SIG-M5 (cell line): ENCODE measurements at places on chromosomes 3 and 15.
A peak's percentile ranks its signal among the peaks of the same experiment; 100 is the strongest.

GRCh38 chr3:127646501-127647046, 17.6 kb downstream of the PODXL2 start:
- no peak for DNase-seq

DNA sequence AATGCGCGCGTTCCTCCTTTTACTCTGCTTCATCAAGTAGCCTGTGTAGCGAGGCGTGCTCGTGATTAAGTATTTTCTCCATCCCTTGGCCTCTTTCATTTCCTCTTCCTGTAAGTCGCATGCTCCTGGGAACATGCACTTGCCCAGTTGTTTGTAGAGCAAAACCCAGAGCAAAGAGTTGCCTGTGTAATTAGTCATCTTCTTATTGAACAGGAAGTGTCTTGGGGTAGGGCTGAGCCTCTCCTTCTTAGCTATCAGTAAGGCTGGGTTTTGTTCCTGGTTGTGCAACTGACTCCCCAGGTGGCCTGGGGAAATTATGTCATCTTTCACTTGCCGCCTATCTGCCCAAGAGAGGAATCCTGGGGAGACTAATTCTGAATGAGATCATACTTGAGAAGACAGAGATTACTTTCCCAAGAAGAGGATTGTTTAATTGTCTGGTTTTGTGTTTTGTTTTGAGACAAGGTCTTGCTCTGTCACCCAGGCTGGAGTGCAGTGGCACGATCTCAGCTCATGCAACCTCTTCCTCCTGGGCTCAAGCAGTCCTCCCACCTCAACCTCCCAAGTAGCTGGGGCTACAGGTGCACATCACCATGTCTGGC, 14.9 kb downstream of the LIPH start:
- peak; percentile 100 for DNase-seq

DNA sequence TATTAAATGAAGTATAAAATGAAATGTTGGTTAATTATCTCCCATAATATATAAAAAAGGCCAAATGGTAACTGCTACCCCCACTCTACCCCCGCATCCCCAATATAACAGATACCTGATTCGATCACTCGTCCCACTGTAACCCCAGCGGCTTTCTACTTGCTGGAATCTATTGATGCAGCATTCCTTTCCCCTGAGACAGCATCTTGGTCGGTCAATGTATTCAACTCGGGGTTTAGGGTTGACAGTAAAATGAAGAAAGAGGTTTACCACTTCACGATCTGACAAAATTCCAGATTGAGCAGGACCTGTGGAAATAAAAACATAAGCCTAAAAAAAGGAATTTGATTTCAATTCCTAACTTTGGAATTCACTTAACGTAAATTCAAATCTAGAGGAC, 18.6 kb upstream of the C15orf40 start:
- no peak for DNase-seq

DNA sequence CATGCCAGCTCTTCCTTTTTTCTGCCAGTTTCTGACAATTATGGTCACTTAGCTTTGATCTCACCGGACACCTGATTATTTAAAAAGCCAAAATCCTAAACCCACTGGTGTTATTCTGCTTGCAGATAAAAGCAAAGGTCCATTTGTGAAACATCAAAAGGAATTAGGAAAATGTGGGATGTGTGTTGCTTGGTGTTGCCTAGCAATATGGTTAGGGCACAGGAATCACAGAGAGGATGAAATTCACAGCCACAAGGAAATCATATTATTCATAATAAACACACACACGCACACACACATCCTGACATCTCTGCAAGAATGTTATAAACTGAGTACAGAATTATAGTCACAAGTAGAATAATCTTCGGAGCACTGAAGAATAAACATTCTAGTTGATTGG, 89.3 kb upstream of the BHLHE40 start:
- no peak for DNase-seq

- no peak for DNase-seq
Measured at GRCh38 chr3:198093112-198093679, 133.2 kb downstream of the LMLN start.

GRCh38 chr3:18087988-18088387, 337.2 kb downstream of the SATB1 start:
- DNase-seq: no peak

- DNase-seq: no peak
Measured at GRCh38 chr3:117790235-117790987, 1080.8 kb downstream of the TUSC7 start.

DNA sequence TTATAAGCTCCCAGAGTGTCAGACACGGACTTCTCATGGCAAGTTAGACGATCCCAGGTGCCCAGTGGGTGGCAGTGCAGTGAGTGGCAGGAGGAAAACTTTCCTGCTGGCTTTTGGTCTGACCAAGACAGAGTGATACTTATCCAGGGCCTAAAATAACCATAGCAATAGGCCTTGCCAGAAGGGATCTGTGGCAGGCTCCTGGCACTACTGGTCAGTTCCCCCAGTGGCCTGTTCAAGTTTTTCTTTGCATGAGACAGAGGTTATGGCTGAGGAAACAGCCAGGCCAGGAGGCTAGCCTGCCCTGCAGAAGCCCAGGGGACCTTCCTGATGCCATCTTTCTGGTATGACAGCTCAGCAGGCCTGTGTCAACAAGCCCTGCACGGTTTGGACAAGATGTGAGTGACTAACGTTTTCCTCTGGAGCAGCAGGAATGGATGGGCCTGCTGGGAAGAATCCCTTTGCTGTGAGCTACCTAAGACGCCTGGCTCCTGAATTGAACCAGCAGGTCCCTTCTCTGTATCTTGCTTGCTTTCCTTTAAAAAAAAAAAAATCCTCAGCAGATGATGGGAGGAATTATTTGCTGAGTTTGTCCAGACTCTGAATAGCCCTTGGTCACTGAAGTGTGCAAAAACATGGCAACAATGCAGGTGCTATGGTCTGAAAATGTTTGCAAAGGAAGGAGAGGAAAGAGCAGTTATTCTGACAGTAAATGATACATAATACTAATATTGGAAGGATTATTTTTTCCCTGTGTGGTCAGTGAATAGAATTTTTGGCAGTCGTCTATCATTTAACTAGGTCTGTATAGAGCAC, 18.0 kb downstream of the SCG5 start:
- no peak for DNase-seq

- DNase-seq: no peak
Measured at GRCh38 chr3:128321418-128321817, 145.3 kb downstream of the DNAJB8 start.

DNA sequence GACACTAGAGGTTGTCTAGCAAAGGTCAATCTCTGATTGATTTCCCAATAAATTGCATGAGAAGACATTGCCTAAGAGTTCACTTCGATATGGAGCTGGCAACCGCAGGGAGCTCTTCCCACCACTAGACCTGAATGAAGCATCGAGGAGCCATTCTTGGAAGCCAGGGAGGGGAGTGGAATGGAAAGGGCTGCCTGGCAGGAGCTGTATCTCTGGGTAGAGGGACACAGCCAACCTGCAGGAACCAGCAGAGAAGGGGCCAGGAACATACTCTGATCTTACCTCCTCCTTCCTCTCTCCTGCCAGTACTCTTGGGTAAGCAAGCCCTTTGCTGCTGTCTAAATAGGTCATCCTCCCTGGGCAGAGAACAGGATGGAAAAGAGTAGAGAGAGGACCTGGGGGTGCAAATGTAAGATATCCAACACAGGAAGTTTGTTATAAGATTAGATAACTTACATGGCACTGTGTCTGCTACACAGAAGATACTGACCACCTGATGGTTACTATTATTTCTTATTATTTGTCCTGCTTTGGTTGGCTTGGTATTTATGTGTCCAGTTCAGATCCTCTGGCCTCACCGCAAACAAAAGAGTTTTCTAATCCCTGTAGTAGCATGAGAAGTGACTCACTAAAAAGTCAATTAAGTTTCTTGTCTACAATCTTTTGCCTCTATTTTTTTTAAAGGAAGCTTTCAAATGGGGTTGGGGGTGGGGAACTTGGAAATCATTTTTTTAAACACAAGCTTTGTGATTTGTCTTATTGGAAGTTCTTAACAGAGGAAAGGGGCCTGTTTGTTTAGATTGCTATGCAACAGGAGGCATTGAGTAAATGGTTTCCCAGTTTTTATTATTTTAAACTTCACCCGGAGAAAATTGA, 156.7 kb upstream of the TSC22D2 start:
- no peak for DNase-seq

GRCh38 chr3:170589113-170589512, 3.2 kb upstream of the SLC7A14 start:
- no peak for DNase-seq

GRCh38 chr3:36944012-36944640, 728 bp downstream of the TRANK1 start:
- DNase-seq: no peak

- peak; percentile 23 for DNase-seq
Measured at GRCh38 chr15:81023483-81024264, 23.0 kb downstream of the TLNRD1 start.

GRCh38 chr15:61908241-61908640, 152.0 kb downstream of the VPS13C start:
- DNase-seq: no peak

GRCh38 chr3:138011722-138012121, 1.8 kb downstream of the CLDN18 start:
- no peak for DNase-seq

GRCh38 chr15:81357180-81357686, 16.8 kb downstream of the TMC3 start:
- no peak for DNase-seq

- peak; percentile 11 for DNase-seq
Measured at GRCh38 chr3:155018621-155019330, 61.3 kb upstream of the MME start.

- no peak for DNase-seq
Measured at GRCh38 chr15:52133510-52134220, 21.1 kb upstream of the BCL2L10 start.

- no peak for DNase-seq
Measured at GRCh38 chr15:35560870-35561269, 14.9 kb upstream of the DPH6 start.

DNA sequence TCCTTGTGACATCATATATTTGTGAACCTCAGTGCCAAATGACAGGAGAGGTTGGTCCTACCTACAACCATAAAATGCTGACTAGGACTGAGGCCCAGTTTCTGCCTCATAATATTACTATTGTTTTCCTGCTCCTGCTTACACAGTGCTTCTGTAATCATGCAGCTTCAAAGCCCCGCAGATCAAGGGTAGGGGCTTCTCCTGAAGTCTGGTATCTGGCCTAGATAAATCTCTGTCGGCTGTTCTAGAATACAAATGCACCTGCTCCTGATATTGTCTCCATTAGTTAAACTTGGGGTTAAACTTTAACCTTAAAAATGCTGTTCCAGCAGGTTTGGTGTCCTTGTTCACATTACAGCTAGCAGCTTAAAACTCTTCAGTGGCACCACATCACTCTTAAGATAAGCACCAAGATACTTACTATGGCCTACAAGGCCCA, 552.4 kb downstream of the TUSC7 start:
- DNase-seq: no peak

DNA sequence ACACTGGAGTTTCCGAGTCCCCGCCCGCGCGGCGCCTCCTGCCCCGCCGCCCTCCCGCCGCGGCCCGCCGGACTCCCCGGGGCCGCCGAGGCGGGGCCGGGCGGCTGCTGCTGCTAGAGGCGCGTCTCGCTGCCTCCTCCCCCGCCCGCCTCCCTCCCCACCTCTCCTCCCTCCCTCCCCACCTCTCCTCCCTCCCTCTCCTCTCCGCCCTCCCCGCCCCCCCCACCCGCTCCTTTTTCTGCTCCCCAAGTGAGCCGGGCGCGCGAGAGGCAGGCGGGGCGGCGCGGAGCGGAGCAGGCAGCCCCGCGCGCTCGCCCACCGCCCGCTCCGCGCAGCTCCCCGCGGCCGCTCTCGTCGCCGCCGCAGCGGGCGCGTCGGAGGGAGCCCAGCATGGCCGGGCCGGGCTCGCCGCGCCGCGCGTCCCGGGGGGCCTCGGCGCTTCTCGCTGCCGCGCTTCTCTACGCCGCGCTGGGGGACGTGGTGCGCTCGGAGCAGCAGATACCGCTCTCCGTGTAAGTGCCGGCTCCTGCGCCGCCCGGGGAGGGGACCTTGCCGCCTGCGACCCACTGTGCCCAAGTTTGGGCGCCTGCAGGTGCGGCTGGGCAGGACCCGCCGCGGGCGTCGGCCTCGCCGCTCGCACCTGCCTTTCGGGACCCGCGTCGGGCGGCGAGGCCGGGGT, at the start of gene CACNA2D3:
Gene CACNA2D3 (plus strand): TSS at position 229 of the 679 bp plus-strand sequence.
- DNase-seq: no peak

DNA sequence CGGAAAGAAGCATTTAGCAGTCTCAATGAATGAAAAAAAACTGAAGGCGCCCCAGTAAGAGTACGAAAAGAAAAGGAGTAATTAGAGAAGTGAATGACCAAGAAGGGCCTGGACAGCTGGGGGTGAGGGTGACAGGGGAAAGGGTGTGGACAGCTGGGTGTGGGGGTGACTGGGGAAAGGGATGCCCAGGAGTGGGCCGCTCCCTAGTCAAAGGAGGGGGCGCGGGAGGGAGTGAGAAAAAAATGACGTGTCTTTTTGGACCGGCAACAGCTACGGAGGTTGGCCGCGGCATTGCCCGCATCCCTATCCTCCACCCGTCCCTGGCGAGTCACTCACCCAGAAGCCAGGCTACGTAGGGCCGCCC, 274 bp upstream of the ZCWPW2 start:
- DNase-seq: no peak

GRCh38 chr15:45612790-45613415, 21.9 kb upstream of the SQOR start:
- DNase-seq: no peak

- DNase-seq: no peak
Measured at GRCh38 chr3:50651445-50651844, 23.3 kb upstream of the DOCK3 start.

GRCh38 chr3:8864402-8865350, 95.3 kb upstream of the OXTR start:
- DNase-seq: peak; percentile 31

DNA sequence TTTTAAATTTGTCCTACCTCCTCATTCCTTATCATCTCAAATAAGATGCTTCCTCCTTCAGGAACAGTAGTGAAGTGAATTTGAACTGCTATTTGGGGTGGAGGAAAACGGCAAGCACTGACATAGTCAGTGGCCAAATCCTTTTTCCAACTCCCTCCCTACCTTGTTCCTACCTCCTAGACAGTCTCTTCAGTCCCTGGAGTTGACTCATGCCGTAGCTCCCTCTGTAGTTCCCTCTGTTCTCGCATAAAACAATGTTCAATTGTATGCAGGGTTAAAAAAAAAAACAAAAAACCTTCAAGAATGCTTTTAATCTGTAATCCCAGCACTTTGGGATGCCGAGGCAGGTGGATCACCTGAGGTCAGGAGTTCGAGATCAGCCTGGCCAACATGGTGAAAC, 1.4 kb downstream of the UBR1 start:
- DNase-seq: no peak

DNA sequence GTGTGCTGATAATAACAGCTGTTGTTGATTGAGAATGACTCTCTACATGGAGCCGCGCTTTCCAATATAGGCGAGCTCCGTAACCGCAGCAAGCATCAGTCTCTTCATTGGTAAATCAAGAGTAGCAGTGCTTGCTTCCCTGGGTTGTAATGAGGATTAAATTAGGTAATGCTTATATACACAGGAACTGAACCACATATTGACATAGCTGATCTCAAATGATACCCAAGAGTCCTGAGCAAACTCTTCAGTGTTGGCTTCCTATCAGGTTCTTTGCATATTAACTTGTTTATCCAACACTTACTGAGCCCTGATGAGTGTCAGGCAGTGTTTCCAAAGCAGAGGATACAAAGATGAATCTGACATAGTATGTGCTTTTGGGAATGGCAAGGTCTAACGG, 46.4 kb upstream of the SLCO3A1 start:
- no peak for DNase-seq
